ENCODE measurements at places on chromosomes 11 and 22.

GRCh38 chr11:117189941-117190544 is 9.1 kb upstream of the TAGLN start:
- H3K4me3 ChIP-seq = no peak overlapping the region
- no peaks in the 10 kb centered on the region for H3K4me1 ChIP-seq
- no peaks in the 10 kb centered on the region for H3K36me3 ChIP-seq
- H3K27me3 ChIP-seq = no peaks in the 10 kb centered on the region

DNA sequence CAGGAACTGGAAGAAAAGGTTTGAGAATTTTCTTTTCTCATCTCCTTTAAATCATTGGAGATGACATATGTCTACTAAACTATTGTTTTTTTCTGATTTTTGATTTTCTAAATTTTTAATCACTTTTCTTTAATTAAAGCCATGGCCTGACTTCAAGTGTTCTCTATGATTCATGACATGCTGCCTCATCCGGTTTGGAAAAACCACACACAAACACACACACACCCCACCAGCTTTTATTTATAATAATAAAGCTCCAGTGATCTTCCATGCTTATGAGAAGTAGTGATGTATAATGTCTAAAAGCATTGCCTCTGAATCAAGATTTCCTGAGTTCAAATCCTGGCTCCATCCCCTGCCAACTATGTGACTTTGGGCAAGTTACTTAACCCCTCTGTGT is 179.2 kb downstream of the SPON1 start:
- no peak for DNase-seq
- H3K36me3 ChIP-seq = no peaks in the 10 kb centered on the region
- H3K4me1 ChIP-seq = no peaks in the 10 kb centered on the region
- H3K27me3 ChIP-seq = no peaks in the 10 kb centered on the region

GRCh38 chr11:57596266-57596885 is 1.1 kb upstream of the SERPING1 start:
- H3K4me3 ChIP-seq = no peak overlapping the region
- H3K27me3 ChIP-seq = no peaks in the 10 kb centered on the region

GRCh38 chr11:44469412-44469811 is 96.1 kb upstream of the CD82 start:
- H3K4me1 ChIP-seq = peaks cover 6% of the 10 kb centered on the region
- no peak for DNase-seq
- no peak overlapping the region for H3K27ac ChIP-seq
- H3K27me3 ChIP-seq = no peaks in the 10 kb centered on the region

GRCh38 chr22:40533712-40534378 is 102.7 kb downstream of the MRTFA start:
- DNase-seq = no peak
- no peak overlapping the region for H3K27ac ChIP-seq
- no peak overlapping the region for H3K4me3 ChIP-seq
- H3K27me3 ChIP-seq = no peaks in the 10 kb centered on the region
- no peaks in the 10 kb centered on the region for H3K4me1 ChIP-seq

- no peaks in the 10 kb centered on the region for H3K27me3 ChIP-seq
- peaks cover 4% of the 10 kb centered on the region for H3K4me1 ChIP-seq
- DNase-seq = no peak
- H3K27ac ChIP-seq = no peak overlapping the region
- H3K4me3 ChIP-seq = no peak overlapping the region
- H3K36me3 ChIP-seq = no peaks in the 10 kb centered on the region
These were observed 105.2 kb downstream of the PDHX start for GRCh38 chr11:35021589-35021988.

- H3K4me3 ChIP-seq = peak overlapping the region; percentile 97
- peaks cover 21% of the 10 kb centered on the region for H3K36me3 ChIP-seq
- DNase-seq = no peak
- no peaks in the 10 kb centered on the region for H3K27me3 ChIP-seq
These were observed 7.5 kb downstream of the HMBS start for GRCh38 chr11:119091966-119092879.

- no peak for DNase-seq
- peaks cover 4% of the 10 kb centered on the region for H3K4me1 ChIP-seq
- H3K4me3 ChIP-seq = no peak overlapping the region
These were observed 83.7 kb downstream of the CDKN1C start for GRCh38 chr11:2801711-2802388.

GRCh38 chr11:82996966-82997606 is 74.6 kb downstream of the RAB30 start:
- H3K4me3 ChIP-seq = no peak overlapping the region
- DNase-seq = no peak
- no peak overlapping the region for H3K27ac ChIP-seq
